GM04504 (cell line): ENCODE measurements at places on chromosomes 12 and 14.

GRCh38 chr12:107226126-107226525, 132.8 kb upstream of the CRY1 start:
- no peak for DNase-seq

DNA sequence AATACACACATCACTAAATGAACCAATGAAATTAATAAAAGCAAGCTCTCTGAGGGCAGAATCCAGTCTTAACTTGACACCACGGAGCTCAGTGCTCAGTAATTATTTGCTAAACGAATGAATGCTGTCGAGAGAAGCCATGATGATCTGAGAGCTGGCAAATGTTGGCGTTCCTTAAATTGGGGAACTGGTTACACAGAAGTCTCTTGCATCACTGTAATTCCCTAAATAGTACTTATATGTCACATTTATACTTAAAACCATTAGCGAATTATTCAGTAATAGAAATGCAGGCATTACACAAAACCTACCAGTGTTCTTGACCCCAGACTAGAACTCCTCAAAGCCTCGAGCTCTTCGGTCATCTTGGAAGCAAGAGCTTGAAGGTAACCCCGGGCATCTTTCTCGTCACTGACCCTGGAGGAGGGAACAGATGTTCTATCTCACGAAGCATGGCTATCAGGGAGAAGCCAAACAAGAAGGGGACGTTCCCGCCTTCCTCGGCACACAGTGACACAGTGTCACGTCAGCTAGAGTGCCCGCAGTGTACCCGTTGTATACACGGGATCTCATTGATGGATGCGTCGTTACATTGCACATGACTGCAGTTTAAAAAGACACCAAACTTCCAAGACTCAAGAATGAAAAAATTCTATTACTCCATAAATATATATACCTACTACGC, 43.6 kb downstream of the AMN start:
- DNase-seq: no peak

- DNase-seq: no peak
These were observed 7.6 kb downstream of the CDCA4 start for GRCh38 chr14:105013150-105013785.

DNA sequence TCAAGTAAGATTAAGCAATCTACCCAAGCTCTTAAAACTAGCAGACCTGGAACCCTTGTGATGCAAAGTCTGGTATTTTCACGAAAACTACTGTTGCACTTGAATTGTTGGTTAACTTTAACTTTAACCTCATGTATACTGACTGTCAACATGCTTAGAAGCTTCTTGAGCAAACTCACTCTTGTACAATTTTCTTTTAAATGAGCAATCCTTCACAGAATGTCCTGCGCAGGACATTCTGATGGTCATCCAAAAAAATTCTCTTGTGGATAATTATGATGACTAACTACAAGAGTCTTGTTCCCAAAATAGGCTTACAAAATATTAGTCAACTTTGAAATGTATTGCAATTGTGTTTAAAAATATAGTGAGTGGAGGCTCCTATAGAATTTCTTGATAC, 54.0 kb upstream of the PDE3A start:
- DNase-seq: peak; percentile 1

DNA sequence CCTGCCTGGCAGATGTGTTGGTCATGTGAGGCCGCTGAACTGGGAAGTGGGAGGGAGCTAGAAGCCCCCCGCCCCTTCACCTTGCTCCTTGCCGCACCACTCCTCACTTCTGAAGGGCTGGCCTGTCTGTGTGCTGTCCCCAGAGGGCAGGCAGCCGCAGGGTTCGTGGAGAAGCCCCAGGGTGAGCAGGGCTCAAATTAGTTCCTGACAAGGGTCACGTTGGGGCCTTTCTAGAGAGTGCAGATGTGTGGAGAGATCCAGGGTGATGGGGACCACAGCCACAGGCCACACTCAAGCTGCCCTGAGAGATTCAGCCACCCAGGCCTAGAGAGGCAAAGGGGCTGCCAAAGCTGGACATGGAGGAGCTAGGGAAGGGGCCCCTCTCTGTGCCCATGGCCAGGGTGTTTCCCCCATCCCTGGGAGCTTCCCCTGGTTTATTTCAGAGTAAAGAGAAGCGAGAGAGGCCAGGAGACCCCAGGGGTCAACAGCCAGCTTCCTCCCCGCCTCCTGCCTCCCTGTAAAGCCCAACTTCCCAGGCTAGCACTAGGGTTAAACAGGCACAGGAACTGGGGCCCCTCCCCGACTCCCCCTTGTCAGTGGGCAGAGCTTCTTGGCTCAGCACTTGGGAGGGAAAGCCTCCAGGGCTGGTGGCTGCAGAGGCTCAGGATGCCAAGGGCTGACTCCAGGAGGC, 16.2 kb downstream of the SLC25A29 start:
- no peak for DNase-seq

DNA sequence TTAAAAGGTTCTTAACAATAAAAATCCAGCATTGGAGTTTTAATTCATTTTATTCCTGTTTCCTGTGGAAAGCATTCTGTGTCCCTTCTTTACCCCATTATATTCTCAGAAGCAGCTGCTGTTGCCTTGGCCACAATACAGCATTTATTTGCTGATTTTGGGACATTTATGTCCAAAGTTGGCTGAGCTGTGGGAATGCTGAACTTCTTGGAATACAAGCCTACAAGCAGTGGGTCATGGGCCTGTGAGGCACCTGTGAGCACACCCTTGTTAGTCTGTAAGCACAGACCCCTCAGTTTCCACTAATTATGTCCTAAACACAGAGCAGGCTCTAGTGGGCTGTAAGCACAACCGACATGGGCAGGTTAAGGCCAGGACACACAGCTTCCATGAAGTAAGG, 122.2 kb upstream of the IGF1 start:
- no peak for DNase-seq

GRCh38 chr14:101495827-101496775, 65.2 kb upstream of the DIO3 start:
- no peak for DNase-seq

- DNase-seq: no peak
These were observed 48.5 kb downstream of the MDM2 start for GRCh38 chr12:68856510-68856909.

- no peak for DNase-seq
These were observed 77.1 kb upstream of the ACTN1 start for GRCh38 chr14:69055999-69056788.
